ENCODE measurements at places on chromosomes 6 and 20.

DNA sequence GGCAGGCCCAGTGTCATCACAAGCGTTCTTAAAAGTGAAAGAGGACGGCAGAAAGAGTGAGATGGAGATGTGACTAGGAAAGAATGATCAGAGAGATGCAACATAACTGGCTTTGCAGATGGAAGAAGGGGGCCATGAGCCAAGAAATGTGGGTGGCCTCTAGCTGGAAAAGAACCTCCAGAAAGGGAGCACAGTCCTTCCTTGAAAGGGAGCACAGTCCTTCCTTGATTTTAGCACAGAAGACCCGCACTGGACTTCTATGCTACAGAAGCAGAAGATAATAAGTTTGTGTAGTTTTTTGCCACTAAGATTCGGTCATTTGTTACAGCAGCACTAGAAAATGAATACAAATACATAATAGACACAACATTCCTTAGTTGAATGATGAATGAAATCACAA lies 7.0 kb upstream of the LZTS3 start:
- no peak for DNase-seq

DNA sequence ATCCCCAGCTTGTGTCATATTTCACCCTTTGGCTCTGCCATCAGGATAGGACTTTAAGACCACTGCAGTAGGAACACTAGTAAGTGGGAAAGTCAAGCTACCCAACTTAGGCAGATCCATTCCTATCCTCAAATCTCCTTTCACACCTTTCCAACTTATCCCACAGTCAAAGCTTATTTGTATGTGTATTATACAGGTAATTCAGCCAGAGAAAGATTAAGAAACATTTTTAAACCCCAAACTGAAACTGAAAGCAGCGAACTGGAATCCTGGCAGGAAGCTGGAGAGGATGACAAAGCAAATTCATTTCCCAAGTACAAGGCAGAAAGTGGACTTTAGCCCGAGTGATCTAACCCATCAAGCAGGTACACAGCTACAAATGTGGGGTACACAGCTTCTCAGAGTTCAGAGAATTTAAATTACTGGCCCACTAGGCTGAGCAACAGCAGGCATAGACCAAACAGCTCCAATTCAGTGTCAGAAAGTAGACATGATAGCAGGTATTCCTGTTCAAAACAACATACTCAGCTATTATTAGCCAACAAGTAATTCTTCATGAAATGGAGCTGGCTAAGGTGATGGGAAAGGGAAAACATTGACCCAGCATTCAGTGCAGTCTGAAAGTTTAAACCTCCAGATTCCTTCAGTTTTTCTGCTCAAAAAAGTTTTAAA lies 39.1 kb downstream of the ILRUN start:
- DNase-seq = no peak

DNA sequence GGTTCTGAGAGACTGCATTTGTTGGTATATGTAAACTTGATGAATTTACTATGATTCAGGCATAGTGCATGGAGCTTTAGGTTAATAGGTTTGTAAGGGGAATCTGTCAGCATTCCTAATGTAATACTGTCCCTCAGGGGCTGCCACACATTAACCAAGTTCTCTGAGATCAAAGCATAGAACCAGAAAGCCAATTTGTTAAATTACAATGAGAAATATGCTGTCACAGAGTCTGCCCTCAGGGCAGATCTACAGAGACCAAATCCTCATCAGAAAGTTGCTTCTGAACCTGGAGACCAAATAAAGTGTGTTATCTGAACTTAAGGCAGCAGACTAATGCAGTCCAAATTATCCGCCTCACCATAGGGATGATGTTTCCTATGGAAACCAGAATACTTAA lies 250.8 kb upstream of the HTR1E start:
- no peak for DNase-seq

- no peak for DNase-seq
Observed at GRCh38 chr6:81777586-81778268, 25.2 kb upstream of the TENT5A start.

GRCh38 chr6:140541288-140541687 lies 1166.8 kb upstream of the CITED2 start:
- no peak for DNase-seq

- DNase-seq = no peak
Observed at GRCh38 chr6:114735025-114735735, 392.4 kb upstream of the HS3ST5 start.

DNA sequence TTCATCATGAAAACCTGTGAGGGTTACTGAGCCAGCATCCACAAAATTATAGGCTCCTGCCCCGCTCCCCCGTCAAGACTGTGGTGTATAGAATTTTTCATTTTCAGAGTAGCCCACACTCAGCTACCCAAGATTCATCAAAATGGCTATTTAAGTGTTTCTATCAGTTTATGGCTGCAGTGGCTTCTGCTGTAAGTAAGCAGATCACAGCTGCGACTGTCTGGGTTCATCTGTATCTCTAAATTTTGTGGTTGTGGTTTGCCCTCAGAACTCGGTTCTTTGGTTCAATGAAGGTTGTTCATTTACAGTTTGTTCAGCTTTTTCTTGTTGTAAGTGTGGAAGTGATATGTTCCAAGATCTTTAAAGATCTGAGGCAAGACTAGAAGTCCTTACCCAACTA lies 284.2 kb downstream of the DOK5 start:
- DNase-seq = no peak

- no peak for DNase-seq
Observed at GRCh38 chr6:135633573-135633972, 136.0 kb upstream of the AHI1 start.

DNA sequence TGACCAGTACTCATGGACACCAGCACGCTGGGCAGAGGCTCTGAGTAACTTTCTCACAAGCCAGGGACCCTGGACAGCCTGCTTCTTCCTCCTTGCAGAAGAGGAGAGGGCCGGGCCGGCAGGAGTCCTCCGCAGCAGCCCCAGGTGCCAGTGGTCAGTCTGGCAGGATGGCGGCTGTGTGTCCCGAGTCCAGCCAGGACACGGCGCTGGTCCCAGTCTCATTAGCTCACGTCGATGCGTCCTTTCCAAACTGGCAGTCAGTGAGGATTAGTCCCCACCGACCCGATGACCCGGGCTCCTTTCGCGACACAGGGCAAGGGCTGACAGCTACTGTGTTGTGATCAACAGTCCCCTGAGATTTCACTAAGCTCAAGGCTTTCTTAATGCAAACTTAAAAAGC lies 267.0 kb downstream of the TAF4 start:
- DNase-seq = no peak

GRCh38 chr20:15278041-15278440 lies 940.6 kb upstream of the FLRT3 start:
- DNase-seq = no peak

DNA sequence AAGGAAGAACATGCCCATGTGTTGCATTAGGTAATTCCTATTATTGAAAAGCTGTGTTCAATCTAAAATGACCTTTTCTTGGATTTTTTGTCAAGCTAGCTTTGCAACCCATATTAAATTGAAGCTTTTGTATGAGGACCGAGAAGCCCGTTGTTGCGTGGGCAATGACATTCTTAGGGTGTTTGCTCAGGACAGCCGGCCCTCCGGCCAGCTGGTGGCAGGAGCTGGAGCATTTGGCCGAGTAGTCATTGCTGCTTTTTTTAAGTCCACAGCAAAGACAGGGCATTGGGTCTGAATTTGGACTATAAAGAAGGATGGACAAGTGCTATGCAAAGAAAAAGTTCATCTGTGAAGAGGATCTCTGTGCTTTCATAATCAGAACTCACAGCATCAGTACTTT lies 365.8 kb downstream of the SAMD5 start:
- no peak for DNase-seq

GRCh38 chr20:38393259-38393658 lies 41.9 kb downstream of the SNHG17 start:
- DNase-seq = no peak

GRCh38 chr6:42402184-42402583 lies 49.5 kb downstream of the TRERF1 start:
- no peak for DNase-seq

- no peak for DNase-seq
Observed at GRCh38 chr20:40724566-40724965, 35.5 kb upstream of the MAFB start.

DNA sequence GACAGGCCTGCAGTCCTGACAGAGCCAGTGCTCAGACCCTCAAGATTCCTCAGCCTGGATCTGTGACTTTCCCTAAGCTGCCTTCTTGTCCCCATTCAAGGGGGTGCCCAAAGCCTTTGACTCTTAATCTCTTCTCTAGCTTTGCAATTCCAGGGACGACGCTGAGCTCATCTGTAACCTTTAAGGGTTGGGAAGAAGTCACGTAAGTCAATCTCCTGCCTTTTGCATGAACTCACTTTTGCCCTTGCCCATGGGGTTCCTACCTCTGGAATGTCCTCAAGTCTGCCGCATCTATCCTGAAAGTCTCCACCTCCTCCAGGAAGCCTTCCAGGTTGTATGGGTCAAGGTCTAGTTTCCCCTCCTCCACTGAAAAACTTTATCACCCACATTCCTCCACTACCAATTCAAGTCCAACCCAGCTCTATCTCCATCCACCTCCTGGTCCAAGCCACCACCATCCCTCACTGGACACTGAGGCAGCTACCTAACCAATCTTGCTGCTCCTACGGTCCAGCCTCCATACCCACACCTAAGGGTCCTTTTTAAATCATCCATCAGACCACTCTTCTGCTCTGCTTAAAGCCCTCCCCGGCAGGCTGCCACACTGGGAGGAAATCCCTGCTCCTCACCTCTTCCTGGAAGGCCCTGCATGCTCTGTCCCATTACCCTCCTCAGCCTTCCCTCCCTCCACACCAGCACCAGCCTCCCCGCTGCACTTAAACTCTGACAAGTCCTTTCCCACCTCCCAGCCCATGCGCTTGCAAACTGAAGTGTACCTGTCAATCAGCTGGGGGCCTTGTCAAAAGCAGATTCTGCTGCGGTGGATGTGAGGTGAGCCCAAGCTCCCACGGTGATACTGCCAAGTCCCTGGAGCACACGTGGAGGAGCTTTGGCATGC lies 29.7 kb downstream of the PREX1 start:
- DNase-seq = no peak

- no peak for DNase-seq
Observed at GRCh38 chr20:45301824-45302271, 4.8 kb upstream of the RBPJL start.

DNA sequence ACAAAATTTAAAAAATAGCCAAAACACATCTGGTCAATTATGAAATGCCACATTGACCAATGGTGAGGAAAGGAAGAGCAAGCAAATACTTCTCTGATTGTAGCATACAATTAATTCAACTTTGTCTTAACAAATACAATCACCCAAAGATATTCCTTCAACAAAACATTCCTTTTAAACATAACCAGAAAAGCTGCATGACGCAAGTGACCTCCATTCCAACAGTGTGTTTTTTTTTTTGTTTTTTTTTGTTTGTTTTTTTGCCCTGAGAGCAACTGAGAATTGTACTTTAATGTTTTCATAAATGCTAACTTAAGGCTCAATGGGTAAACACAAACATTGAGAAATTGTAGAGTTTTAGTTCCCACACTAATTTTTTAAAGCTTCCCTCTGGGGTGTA lies 184.4 kb downstream of the PTPRK start:
- no peak for DNase-seq

- no peak for DNase-seq
Observed at GRCh38 chr6:136113736-136114173, 136.4 kb downstream of the MTFR2 start.

DNA sequence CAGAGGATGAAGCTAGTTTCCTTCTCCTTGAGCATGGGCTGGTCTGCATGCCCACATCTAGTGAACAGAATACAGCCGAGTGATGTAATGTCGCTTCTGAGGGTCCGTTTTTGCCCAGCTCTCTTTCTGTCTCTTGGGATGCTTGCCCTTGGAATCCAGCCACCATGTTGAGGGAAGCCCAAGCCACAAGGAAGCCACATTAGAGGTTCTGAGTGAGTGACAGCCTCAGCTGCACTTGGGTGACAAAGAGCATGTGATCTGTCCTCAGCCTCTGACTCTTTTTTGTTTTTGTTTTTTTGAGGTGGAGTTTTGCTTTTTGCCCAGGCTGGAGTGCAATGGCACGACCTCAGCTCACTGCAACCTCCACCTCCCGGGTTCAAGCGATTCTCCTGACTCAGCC lies 100.6 kb upstream of the SALL4 start:
- no peak for DNase-seq

DNA sequence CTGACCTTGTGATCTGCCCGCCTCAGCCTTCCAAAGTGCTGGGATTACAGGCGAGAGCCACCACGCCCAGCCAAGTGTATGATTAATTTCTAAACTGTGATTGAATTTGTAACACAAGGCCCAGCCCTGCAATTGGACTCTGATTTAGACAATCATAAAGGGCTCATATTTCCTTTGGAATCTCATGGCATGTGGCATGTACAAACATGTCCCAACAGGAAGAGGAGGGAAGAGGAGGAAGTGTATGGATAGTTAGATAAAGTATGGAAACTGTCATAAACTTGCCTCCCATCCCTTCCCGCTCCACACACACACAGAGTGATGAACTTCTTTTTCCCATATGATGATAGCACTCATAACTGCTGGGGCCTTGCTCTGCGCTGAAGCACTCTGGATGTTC lies 27.2 kb upstream of the QKI start:
- no peak for DNase-seq

DNA sequence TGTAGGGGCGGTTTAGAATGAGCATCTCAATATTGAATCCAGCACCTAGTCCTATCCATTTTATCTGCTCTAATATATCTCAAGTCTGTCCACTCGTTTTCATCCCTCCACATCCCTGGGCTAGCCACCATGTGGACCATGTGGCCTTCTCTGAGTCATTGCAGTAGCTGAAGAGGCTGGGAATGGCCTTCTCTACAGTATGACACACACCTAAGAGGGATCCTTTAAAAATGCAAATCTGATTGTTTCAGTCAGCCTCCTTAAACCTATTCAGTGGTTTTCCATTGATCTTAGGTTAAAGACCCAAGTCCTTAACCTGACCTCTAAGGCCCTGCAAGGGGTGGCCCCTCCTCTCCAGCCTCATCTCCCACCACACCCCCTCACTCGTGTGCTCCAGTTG lies 9.4 kb downstream of the RING1 start:
- no peak for DNase-seq

- DNase-seq = no peak
Observed at GRCh38 chr6:31870385-31870921, 7.8 kb upstream of the NEU1 start.

DNA sequence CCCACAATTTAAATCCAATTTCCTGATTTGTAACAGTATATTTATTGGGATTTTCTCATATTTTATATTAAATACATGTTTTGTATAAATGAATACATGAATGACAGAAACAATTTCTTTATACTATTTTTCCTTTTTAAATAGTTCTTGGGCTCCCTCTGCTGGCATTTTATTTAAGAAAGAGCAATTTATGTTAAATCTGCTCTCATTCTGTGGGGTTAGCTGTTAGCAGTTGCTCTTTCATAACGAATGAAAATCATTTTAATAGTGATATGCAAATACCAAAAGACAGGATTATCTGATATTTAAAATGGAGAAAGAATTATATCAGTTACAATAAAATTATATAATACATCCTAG lies 118.3 kb downstream of the RALGAPA2 start:
- no peak for DNase-seq

DNA sequence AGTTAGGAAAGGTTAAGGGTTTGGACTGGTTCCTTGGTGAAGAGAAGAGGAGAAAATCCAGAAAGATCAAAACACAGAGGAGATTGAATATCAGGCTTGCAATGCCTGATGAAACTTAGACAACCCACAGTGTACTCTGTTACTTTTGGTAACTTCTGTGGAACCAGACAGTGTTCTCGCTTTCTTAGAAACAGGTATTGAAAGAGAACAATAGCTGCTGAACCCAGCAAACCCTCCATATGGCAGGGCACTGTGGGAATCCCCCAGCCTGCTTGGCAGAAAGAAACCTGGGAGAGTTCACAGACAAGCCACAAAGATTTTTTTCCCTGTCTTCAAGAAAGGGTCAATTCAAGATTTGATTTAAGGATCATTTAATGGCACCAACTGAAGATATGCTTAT lies 342.8 kb downstream of the FOXA2 start:
- DNase-seq = no peak
